Gastrocnemius medialis (tissue), 4 donors: ENCODE measurements at places on chromosomes 13 and 19. TPM values are rescaled to one million over a fixed set of nuclear protein-coding genes. Genes with fewer than 3 reads are reported as not detected.

The SIGLEC12 gene
- total RNA-seq, result not detected

The ATXN8OS gene
- total RNA-seq, result not detected

The MYPOP gene
- total RNA-seq, result 12.4 TPM

The FGF22 gene
- total RNA-seq, result not detected

The ZFP14 gene
- total RNA-seq, result 0.75 TPM

The CA11 gene
- total RNA-seq, result 1.7 TPM

- no peak for DNase-seq
Measured at GRCh38 chr19:14505488-14506239, 9.7 kb upstream of the GIPC1 start.

- no peak for DNase-seq
Measured at GRCh38 chr19:16118489-16119033, 6.9 kb downstream of the RAB8A start.

DNA sequence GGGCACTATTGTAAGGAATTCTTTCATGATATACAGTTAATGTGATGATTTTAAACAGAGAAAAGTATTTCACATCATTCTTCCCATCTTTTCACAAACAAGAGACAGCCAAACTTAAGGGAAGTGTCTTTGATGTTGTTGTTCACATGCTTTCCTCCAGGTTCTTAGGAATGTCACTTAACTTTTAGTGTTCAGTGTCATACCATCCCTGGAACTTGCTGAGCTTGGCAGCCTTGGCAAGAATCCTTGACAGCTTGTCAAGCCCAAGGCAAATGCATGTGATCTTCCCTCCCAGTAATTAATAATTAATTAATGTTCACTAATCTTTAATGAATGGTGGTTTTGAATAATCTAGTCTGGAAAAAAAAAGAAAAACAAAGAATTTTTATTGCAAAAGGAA is 727.9 kb upstream of the PRR20A start:
- DNase-seq, result no peak

DNA sequence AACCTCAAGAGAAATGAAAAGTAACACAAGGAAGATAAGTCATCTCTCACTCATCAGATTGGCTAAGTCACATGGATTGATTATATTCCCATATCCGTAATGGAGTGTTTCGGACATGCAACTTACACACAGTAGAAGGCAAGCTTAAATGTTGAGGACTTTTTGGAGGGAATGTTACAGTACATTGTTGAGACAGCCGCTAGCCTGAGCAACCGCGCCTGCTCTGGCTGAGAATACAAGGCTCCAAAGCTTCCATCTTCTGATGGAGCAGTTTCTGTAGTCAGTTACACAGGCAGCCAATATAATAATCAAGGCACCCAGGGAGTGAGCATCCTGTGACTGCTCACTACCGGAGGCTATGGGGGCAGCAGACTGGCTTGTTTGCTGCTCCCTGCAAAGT is 1.0 kb upstream of the CRYL1 start:
- DNase-seq, result no peak

GRCh38 chr13:50215399-50215798 is 200.2 kb downstream of the KCNRG start:
- DNase-seq, result no peak

DNA sequence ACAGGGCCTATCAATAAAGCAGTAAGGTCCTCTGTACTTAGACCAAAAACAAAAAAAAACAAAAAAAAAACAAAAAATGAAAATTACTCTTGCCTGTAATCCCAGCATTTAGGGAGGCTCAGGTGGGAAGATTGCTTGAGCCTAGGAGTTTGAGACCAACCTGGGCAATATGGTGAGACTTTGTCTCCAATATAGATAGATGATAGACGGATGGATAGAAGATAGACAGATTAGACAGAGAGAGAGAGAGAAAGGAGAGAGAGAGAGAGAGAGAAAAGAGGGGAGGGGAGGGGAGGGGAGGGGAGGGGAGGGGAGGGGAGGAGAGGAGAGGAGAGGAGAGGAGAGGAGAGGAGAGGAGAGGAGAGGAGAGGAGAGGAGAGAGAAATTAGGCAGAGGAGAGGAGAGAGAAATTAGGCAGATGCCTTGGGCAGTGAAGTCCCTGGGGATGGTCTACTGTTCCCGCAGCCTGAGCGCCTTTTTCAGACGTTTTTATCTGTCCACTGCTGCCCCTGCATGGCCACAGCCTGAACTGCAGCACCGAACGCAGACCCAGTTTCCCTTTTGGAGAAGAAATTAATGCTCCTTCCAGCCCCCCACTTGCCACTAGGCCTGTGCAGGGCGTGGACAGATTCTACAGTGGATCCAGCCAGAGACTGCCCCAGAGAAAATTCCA is 9.8 kb upstream of the ZNF627 start:
- peak; percentile 56 for DNase-seq

DNA sequence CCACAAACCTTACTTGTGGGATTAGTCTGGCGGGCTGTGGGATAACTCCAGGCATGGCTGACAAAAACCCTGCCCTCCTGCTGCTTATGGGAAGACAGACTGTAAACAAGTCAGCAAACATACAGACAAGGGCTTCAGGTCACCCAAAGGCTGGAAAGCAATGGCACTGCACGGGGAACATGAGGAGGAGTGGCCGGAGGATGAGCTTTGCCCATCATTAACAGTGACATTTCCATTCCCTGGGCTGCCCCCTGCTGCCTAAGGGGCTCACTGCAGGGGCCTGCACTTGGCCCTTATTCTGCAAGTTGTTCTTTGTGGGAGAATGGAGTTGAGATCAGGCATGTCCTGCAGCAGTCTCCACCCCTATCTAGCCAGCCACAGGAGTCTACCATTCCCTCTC is 91.3 kb downstream of the UQCRFS1 start:
- DNase-seq, result no peak

DNA sequence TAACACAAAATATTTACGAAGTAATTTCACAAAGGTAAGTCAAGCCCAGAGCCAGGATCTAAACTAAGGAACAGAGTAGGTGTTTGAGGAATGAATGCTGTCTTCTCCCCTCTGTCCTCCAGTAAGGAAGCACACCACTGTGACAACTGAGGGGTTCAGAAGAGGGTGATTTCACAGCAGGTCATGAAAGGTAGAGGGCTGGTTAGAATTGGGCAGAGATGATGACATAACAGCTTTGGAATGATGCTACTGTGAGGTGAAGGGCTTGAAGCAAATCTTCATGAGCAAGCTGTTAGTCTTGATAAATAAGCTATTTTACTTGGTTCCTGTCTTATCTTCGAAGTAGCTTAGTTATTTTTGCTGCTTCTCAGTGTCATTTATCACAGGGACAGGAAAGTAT is 498.6 kb downstream of the FGF9 start:
- DNase-seq, result no peak

DNA sequence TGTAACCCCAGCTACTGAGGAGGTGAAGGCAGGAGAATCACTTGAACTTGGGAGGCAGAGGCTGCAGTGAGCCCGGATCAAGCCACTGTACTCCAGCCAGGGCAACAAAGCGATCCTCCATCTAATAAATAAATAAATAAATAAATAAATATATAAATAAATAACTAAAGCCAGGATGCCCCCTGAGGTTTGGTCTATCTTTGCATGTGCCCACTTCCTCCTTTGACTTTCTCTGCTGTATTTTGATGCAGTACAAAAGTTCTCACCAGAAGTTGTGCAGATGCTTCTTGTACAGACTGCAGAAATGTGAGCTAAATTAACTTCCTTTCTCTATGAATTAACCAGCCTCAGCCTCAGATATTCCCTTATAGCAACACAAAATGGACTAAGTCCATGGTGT is 6.5 kb upstream of the N4BP2L2 start:
- no peak for DNase-seq

DNA sequence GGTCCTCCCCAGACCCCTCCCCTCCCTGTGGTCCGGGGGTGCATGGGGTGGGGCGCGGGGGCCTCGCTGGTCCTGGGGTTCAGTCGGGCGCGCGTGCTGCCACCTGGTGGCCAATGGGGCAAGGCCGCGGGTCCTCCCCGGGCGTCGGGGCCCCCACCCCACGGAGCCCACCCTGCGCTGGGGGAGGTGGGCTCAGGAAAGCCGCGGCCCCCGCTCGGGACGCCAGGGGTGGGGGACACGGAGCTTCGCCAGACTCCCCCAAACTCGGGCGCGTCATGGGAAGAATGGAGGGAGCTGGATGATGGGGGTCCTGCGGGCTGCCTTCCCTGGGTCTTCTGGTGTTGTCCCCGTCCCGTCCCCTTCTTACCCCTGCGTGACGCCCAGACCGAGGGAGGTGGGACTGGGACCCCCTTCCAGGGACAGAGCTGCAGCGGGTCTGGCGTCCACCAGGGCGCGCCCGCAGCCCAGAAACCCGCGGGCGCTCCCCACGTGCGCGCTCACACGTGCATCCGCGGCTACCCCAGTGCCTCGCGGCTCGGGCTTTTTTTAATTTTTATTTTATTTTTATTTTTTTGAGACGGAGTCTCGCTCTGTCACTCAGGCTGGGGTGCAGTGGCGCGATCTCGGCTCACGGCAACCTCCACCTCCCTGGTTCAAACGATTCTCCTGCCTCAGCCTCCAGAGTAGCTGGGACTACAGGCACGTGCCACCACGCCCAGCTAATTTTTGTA is 19.8 kb upstream of the TCF3 start:
- DNase-seq, result no peak

DNA sequence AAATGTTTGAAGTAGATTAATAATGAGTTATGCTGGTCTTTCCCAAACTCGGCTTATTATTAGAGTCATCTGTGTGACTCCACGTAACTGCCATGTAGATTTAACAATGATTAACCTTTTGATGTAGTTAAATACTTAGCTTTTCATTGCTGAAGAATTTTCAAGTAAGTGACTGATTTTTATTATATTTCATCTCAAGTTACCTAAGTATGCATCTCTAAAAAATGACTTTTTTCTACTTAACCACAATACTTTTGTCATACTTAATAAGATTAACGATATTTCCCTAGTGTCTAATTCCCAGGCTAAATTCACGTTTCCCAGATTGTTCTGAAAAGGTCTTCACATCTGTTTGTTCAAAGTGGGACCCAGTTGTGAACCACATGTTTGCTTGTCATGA is 17.8 kb downstream of the BIVM start:
- no peak for DNase-seq

- DNase-seq, result no peak
Measured at GRCh38 chr19:12752056-12752781, 628 bp downstream of the BEST2 start.

DNA sequence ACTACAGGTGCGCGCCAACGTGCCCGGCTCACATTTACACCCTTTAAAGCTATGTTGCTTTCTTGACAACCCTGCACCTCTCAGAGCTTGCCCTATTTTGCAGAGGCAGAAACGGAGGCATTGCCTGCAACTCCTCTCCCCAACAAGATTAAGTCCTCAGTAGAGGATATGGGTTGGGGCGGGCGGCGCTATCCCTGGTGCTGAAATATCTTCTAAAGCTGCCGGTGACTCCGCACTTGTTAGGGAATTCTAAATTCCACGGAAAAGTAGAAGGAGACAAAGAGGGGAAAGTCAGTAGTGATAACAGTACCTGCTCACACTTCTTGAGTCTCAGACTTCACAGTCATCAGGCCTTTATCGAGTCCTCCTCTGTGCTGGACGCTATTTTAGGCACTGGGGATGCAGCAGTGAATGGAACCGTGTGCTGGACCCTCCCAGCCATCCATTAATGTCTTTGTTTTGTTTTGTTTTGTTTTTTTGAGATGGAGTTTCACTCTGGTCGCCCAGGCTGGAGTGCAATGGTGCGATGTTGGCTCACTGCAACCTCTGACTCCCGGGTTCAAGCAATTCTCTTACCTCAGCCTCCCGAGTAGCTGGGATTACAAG is 18.0 kb downstream of the SLC5A5 start:
- no peak for DNase-seq
